Stimulated activated CD8-positive, alpha-beta memory T cell treated with anti-CD3 and anti-CD28 coated beads, Interleukin-7, amount 100 ng/mL, for 4 hours (primary cell): ENCODE measurements at places on chromosomes 6 and 20.

DNA sequence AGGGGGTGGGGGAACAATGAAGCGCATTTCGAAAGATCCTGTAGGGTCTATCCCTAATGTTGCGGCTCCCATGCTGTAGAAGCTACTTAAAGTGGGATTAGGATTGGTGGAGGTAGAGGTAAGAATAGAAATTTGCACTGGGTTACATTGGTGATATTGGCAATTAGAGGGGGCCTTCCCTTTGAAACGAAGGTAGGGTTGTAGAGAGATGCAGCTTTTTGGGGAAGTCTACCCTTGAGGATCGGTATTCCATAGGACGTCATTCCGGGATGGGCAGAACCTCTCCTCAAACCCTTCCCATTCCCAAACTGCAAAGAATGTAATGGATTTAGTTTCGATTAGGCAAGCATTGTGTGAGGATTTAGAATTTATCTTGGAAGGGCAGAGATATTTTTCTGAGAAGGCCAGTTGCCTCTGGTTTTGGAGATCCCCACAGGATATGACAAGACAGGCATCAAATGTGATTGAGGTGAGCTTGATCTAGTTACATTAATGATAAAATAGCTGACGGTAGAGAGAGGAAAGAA is 5.4 kb upstream of the ZNFX1 start:
- DNase-seq, result no peak

DNA sequence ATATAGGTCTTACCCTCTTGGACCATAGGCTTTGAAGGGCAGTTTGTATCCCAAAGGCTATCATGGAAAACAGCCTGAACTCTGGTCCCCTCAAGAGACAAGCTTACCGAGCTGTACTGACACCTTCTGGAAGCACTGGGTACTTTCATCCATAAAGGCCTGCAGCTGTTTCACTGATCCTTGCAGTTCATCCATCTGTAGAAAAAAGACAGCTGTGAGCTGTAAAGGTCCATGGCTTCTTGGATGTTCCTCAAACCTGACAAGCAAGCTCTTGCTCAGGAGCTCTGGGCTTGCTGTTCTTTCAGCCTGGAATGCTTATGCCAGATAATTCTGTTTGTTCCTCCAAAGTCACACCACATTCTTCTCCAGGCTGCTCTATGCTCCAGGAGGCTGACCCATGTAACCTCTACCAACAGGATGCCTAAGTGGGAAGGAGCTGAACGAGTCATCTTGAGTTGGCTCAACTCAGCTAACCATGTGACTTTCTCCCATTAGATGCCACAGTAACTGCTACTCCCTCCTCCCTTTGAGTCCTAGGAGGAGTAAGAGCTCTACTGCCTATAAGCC is 8.8 kb upstream of the NDRG3 start:
- no peak for DNase-seq

- peak; percentile 12 for DNase-seq
Measured at GRCh38 chr20:43448748-43449535, 8.8 kb upstream of the SRSF6 start.

- DNase-seq, result no peak
Measured at GRCh38 chr6:110037726-110038295, 59.7 kb downstream of the GPR6 start.

DNA sequence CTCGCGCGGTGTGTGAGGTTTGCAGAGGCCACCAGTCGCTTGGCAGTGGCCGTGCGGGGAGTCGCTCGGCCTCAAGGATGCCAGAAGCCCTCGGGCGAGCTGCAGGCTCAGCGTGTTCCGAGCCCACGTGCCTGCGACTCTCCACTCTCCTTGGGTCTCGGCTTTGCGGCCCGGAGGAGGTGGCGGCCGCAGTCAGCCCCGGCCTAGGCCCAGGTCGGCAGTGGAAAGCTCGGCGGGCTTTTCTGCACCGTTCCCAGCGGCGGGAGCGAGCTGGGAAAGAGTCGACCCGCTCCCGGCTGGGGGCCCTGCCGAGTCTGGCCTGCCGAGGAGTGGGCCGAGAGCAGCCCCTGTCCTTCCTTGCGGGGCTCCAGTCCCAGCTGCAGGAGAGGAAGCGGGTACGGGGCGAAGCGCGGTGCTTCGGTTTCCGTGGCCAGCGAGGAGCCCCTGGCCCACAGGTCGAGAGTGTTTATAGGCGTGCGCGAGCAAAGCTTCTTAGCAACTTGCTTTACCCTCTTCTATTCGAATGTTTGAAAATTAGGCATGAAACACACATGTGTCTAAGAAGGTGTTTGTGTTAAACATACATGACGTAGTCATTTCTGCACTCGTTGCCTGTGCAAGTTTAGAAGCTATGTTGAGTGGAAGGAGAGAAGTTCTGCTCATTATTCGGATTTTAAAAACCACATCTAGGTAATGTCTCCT is 5.6 kb downstream of the FOXC1 start:
- DNase-seq, result no peak

DNA sequence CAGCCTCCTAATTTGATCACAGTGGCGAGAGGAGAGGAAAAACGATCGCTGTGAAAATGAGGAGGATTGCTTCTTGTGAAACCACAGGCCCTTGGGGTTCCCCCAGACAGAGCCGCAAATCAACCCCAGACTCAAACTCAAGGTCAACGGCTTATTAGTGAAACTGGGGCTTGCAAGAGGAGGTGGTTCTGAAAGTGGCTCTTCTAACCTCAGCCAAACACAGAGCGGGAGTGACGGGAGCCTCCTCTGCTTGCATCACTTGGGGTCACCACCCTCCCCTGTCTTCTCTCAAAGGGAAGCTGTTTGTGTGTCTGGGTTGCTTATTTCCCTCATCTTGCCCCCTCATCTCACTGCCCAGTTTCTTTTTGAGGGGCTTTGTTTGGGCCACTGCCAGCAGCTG is 28.7 kb downstream of the SAYSD1 start:
- no peak for DNase-seq

DNA sequence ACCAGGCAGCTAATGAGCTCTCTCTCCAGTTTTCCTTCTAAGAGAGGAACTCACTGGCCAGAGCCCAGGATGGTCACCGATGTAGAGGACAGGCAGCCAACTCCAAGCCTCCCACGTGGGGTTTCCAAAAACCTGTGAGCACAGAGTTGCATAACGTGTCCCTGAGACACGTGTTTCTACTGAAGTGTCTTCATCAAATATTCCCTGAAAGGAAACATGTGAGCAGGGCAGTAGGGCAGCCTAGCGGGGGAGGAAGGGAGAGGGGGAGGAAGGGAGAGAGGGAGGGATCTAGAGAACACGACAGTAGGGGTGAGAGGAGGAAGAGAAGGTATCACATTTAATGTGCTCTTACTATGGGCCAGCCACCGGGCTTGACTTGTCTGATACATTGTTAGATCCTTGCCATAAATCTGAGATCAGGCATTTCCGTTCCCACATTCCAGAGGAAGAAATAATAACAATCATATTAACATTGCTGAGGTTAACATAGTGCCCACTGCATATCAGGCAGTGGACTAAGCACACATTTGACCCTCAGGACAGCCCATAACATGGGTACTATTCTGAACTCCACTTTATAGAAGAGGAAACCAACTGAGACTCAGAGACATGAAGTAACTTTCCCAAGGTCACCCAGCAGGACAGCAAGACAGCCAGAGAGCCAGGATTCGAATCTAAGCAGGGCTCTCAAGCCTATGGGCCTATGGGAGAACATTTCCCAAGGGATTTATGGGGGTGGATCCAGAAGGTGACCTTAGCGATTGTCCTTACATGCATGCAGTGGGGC is 4.5 kb upstream of the SYS1 start:
- DNase-seq, result no peak

GRCh38 chr6:62328607-62329006 is 42.6 kb upstream of the KHDRBS2 start:
- no peak for DNase-seq

DNA sequence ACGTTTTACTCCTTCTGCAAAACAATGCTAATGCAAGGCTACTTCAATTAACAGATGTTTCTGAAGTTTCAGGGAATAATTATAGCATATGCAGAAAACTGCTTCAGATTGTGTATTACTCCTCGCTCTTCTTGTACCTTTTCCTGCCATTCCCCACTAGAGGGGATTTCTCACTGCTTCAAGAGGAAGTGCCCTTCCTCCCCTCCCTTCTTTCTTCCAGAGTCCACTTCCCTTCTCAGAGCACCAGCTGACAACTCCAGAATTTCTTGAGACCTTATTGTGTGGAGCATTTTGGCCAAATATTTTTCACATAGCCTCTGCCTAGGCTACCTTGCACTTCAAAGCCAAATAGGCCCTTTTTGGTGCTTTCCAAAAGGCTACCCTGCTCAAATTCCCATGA is 12.7 kb upstream of the MCUR1 start:
- no peak for DNase-seq
